ENCODE measurements at places on chromosomes 4 and X.

- DNase-seq = no peak
Measured at GRCh38 chr4:147865926-147866325, 134.0 kb downstream of the ARHGAP10 start.

DNA sequence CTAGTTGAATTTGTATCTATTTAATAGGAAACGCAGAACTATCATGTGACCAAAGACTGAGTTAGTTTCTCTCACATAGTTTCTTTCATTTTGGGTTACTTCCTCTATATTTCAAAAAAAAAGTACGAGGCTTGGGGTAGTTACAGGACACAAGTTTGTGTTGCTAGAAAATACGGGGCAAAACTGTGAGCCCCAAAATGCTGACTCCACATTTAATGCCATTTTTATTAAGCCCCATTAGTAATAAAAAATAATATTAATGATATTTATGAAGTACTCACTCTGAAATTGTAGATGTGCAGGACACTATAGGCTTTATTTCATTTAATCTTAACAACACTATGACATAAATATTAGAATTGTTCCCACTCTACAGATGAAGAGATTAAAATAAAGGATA, 268.6 kb downstream of the DTHD1 start:
- DNase-seq = no peak

GRCh38 chr4:188117631-188118324, 8.4 kb upstream of the TRIML2 start:
- DNase-seq = no peak

- DNase-seq = peak; percentile 28
Measured at GRCh38 chr4:72974694-72975487, 94.6 kb downstream of the COX18 start.

DNA sequence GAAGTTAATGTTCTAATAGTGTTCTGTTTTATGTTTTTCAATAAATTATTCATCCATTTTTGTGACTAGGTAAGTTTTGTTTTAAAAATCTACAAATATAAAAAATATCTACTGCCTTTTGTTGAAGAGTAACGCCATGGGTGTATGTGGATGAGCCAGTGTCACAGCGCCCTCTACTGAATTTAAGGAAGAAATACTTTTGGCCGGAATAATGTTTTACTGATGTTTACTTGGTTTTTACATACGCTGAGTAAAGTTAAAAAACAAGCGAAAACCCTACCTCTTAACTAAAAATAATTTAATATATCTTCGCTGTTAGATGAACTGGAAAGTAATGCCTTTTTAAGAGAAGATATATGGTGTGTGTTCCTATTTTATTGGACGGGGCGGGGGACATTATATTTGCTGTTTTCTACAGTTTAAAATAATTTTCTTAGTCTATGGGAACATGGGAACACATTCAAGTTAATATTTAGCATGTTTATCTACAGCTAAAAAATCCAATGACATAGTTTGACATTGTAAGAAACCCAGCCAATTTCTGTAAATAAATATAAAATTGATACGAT, 86.1 kb downstream of the CPE start:
- DNase-seq = peak; percentile 75

DNA sequence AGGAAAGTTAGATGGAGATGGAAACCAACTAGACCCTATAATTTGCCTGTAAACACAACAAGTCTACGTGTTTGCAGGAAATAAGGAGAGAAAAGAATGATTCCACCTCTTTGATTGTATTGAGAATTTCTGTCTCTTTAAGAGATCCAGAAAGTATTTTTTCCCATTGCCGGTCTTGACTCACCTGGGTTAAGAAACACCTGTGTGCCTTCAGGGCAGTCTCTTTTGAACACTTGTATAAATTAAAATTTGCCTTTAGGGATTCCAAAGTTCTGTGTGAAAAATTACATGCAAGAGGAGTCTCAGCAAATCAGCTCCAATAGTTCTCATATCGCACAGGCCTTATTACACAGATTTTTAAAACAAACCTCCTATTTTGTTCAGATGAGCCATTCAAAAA, 46.0 kb upstream of the SMAD1 start:
- no peak for DNase-seq

DNA sequence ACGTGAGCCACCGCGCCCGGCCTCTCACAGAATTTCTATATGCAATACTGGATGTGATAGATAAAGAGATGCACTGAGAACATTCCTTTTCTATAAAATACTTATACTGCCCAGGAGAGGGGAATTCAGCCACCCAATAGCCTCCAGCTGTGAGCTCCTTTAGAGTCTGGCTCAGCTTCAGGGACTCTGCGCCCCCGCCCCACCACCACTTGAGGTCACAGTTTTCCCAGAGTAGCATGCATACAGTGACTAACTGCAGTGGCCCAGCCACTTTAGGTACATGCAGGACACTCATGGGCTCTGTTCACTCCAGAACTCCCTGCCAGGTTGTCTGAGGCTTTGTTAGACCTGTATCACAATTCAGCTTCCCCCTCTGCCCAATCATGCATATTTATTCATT, 144.4 kb upstream of the TET2 start:
- no peak for DNase-seq

Measured in hematopoietic multipotent progenitor cell treated with erythropoietin and hydrocortisone succinate and interleukin-3 and kit ligand, for 6 days (in vitro differentiated cells).